Stimulated activated CD4-positive, alpha-beta T cell treated with anti-CD3 and anti-CD28 coated beads, Interleukin-2, amount 100 ng/mL, for 24 hours (primary cell): ENCODE measurements at places on chromosomes 1 and 21.

- peak; percentile 19 for DNase-seq
Observed at GRCh38 chr1:247408100-247408499, 7.9 kb upstream of the NLRP3 start.

GRCh38 chr1:16094453-16095158 is 21.2 kb upstream of the FAM131C start:
- no peak for DNase-seq

DNA sequence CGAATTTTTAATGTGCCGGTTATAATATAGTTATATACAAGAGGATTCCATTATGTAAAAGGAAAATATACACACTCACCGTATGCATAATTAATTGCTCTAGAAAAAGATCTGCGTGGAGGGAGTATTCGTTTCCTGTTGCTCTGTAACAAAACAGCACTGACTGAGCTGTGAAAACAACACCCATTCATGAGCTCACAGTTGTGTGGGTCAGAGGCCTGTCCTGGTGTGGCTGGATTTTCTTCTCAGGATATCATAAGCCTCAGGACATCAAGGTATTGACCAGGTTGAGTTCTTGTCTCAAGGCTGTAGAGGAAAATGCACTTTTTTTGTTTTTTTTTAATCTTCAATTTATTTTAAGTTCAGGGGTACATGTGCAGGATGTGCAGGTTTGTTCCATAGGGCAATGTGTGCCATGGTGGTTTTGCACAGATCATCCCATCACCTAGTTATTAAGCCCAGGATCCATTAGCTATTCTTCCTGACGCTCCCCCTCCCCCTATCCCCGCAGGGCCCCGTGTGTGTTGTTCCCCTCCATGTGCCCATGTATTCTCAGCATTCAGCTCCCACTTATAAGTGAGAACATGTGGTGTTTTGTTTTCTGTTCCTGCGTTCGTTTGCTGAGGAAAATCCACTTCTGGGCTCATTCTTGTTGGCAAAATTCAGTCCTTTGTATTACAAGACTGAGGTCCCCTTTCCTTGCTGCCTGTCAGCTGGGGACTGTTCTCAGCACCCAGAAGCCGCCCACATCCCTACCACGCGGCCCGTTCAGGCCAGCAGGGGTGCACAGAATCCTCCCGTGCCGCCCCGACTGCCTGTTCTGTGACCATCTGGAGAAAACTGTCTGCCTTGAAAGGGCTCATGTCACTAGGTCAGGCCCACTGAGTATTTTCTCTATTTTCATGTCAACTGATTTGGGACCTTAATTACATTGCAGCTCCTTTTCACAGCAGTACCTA is 87.4 kb upstream of the ERRFI1 start:
- DNase-seq = no peak

- DNase-seq = no peak
Observed at GRCh38 chr1:52080014-52080415, 23.9 kb downstream of the BTF3L4 start.

- DNase-seq = no peak
Observed at GRCh38 chr1:213418268-213419071, 367.4 kb downstream of the RPS6KC1 start.

DNA sequence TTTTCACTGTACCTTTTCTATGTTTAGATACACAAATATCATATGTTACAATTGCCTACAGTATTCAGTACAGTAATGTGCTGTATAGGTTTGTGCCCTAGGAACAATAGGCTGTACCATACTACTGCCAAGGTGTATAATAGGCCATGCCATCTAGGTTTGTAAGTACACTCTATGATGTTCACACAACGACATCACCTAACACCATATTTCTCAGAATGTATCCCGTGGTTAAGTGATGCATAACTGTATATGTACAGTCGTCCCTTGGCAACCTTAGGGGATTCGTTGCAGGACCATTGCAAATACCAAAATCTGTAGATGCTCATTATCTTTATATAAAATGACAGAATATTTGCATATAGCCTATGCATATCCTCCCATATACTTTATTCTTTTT is 5.8 kb upstream of the SSR2 start:
- DNase-seq = no peak

DNA sequence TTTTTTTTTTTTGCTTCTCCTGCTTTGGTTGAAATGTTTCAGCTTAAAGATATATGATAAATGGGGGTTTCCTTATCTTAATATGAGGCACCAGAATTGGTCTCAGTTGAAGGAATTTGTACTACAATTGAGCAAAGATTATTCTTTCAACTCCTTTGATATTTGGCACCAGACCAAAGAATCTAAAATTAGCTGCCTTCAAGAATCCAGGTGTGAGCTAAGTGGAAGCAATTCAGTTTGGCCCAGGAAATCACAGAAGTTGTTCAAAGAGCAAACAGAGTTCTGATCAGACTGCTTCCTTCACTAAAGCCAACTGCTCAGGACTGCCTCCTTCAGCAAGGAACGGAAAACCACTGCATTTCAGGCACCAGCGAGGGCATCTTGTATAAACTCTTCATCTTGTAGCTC is 68.3 kb upstream of the BCAR3 start:
- DNase-seq = no peak

DNA sequence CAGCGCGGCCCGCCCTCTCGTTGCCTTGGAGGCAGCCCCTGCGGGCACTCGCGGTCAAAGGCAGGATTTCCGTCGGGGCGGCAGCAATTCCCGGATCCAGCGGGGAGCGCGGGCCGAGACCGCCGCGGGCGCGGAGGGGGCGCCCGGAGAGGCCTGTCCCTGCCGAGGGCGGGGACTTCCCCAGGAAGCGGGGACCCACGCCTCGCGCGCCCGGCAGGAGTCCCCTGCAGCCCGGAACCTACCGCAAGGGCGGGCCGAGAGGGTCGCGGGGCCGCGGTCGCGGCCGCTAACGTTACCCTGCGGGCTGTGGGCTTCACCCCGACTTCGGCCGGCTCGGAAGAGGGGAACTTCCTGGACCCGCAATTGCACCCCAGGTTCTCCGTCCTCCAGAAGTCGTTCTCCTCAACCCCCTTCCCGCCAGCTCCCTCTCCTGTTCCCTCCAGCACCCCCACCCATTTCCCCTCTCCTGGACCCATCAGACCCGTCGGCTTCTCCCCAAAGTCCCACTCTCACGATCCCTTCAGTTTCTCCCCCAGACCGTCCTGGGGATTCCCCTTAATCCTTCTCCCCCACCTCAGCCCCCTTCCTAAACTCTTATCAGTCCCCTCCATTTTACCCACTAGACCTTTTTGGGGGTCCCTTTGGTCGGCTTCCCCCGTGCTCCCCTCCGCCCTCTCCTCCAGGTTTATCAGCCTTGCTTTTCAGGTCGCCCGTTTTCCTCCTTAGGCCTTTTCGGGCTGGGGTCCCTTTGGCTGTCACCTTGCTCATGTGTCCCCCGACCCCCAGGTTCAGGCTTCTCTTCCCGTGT is 604 bp downstream of the FGR start:
- peak; percentile 48 for DNase-seq

GRCh38 chr1:45843474-45843905 is 40.1 kb downstream of the MAST2 start:
- no peak for DNase-seq
